ENCODE measurements at places on chromosomes 6 and 20.
A peak's percentile ranks its signal among the peaks of the same experiment; 100 is the strongest.

- no peak for DNase-seq
Observed at GRCh38 chr6:35906499-35906846, 14.4 kb downstream of the SRPK1 start.

GRCh38 chr6:90425161-90425641, 128.6 kb upstream of the BACH2 start:
- DNase-seq = no peak

DNA sequence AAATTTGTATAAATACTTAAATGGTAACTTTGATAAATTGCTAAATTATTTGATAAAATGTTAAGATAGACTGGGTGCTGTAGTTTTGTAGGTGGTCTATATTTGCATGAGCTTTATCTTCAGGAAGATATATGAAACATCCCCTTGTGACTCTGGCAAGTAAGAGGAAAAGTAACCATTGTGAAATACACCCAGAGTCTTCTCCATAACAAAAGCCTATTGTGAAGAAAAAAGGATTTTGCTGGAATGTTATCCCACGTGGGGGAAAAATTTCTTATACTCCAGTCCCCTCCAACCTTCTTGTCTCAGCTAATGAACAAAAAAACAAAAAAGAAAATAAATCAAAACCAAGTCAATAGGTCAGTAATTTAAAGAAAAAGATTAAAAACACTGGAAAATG, 600.7 kb downstream of the HDGFL1 start:
- DNase-seq = no peak

- DNase-seq = no peak
Observed at GRCh38 chr6:150394899-150395295, 26.1 kb downstream of the IYD start.

GRCh38 chr20:63735859-63736718, at the start of gene LIME1:
TSS of gene LIME1 (plus strand) at chr20:63736664. CDS start at chr20:63737550, 886 bp downstream.
- DNase-seq = peak; percentile 57

DNA sequence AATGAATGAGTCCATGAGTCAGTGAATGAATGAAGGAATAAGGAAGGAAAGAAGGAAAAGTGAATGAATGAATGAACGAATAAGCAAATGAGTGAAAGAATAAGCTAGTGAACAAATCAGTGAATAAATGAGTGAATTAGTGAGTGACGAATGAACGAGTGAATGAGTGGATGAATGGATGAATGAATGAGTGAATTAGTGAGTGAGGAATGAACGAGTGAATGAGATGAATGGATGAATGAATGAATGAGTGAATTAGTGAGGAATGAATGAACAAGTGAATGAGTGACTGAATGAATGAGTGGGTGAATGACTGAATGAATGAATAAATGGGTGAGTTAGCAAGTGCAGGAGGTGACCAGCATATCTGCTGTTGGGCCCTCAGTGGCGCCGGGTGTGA, 3.8 kb downstream of the SRMS start:
- no peak for DNase-seq

GRCh38 chr20:15703171-15703911, 869.9 kb downstream of the KIF16B start:
- no peak for DNase-seq

DNA sequence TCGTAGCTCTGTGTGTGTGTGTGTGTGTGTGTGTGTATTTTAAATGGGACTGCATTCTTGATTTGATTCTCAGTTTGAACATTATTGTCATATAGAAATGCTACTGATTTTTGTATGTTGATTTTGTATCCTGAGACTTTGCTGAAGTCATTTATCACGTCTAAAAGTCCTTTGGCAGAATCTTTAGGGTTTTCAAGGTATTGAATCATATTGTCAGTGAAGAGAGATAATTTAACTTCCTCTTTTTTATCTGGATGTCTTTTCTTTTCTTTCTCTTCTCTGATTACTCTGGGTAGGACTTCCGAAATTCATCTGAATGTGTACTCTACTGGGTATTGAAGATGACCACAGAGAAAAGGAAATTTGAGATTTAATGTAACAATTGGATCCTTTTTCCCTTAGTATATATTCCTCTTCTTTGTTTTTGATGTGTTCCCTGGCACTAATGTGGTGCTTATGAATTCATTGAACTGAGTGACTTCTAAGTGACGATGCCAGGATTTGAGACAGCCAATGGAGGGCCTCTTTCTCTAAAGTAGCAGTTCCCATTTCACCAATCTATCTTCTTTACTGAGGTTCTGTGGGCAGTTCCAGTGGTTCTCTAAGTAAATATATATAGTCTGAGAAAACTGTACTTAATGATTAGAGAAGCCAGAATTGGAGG, 47.6 kb downstream of the TNFAIP3 start:
- no peak for DNase-seq

- DNase-seq = no peak
Observed at GRCh38 chr6:15420959-15421438, 175.1 kb downstream of the JARID2 start.

- no peak for DNase-seq
Observed at GRCh38 chr20:21836346-21836745, 130.9 kb downstream of the PAX1 start.

- DNase-seq = no peak
Observed at GRCh38 chr6:100630536-100630935, 165.8 kb upstream of the SIM1 start.

GRCh38 chr20:36234771-36235320, 1.4 kb upstream of the AAR2 start:
- no peak for DNase-seq

- no peak for DNase-seq
Observed at GRCh38 chr20:32767418-32768198, 5.4 kb downstream of the DNMT3B start.

DNA sequence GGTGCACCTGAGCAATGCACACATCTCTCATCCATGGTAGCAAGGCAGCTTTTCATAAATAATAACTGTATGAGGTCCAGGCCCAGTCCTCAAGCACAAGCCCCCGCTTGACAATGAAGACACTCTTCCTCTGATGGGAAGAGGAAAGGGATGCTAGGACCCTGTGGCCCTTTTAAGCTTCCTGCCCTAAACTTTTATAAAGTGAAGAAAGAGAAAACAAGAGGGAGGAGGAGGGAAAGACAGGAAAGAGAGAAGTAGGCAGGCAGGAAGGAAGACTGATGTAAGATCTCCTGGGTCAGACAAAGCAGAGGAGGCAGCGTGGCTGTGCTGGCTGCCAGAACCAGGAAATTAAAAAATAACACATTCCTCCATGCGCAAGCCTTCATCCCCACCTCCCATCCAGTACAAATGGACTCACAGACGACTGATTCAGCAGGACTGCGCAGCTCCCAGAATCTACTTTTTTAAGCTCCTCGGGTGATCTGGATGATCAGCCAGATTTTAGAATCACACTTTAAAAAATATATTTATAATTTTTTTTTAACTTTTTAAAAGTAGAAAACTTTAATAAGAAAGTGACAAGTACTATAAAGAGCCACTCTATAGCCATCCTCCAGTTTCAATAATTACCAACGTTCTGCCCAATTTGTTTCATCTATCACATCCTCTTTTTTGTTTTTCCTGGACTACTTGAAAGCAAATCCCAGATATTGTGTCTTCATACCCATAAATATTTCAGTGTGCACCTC, 16.5 kb downstream of the TNFAIP3 start:
- DNase-seq = no peak

GRCh38 chr20:62123450-62124118, 1.3 kb downstream of the LSM14B start:
- DNase-seq = no peak

- DNase-seq = no peak
Observed at GRCh38 chr6:43740321-43740960, 29.6 kb upstream of the VEGFA start.

GRCh38 chr6:108295676-108296075, 822 bp downstream of the AFG1L start:
- DNase-seq = no peak

- DNase-seq = no peak
Observed at GRCh38 chr6:94785514-94785913, 791.8 kb upstream of the MANEA start.
